ENCODE measurements at places on chromosomes 6 and 20.

DNA sequence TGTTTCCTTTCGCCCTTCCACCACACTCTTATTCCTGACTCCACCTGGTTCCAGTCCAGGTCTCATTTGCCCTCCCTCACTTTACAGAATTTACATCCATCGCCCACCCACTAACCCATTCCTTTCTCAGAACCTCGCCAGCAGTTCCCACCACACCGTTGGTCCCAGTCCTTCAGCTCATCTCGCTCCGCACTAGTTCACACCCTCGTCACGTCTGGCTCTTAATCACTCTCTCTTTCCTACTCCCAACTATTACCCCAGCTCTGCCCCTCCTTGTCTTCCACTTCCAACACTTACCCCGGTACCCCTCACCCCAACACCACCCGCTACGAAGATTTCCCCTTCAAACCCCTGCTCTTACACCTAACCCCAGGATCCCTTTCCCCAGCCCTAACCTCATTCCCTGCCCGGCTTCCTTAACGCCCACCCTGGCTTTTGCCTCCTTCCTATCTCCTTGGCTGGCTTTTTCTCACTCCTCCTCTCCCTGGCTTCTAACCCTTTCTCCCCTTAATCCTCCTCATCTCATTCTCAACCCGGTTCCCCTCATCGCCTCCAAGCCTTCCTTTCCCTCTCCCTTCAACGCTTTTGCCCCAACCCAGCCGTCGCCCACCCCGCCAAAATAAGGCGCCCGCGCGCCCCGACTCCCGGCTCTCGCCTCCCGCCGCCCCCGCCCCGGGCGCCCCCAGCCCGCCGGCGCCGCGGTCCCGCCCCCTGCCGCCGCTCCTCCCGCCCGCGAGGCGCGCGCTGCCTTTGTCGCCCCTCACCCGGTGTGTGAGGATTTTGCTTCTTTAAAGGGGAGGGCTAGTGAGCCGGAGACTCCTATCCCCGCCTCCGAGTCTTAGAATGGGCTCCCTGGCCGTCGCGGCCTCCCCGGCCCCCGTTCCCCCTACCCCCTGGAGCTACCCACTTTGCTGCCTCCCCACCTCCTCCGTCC lies 542 bp downstream of the USP49 start:
- DNase-seq: peak; percentile 22

GRCh38 chr20:12882832-12883506 lies 125.8 kb upstream of the SPTLC3 start:
- DNase-seq: no peak

- no peak for DNase-seq
Measured at GRCh38 chr6:33481192-33481591, 26.8 kb downstream of the ZBTB9 start.

DNA sequence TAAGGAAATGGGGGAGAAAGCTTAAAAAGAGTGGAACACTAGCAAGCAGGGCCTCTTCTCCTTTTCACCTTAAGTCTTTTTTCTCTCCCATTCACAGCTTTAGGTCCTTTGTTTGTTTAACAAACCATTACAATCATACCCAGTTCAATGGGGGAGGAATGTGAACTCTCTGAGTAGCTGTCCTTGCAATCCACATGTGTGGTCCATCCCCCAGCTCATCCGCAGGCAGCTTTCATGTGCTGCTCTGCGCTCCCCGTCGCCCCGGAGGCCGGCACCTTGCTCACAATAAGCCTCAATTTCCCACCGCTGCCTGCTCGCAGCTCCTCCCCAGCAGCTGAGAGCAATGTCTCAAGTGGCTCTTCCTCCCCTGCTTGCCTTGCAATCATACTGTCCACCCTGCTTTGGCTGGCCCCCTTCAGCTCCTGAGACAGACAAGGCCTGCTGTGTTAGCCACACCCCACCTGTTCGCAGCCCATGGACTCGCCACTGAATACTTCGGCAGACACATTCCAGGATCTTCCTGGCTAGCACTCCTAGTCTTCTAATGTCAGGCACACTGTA lies 49.1 kb downstream of the PLAGL1 start:
- no peak for DNase-seq

- no peak for DNase-seq
Measured at GRCh38 chr20:1474817-1475603, 8.4 kb upstream of the NSFL1C start.

GRCh38 chr6:11585426-11586016 lies 48.0 kb downstream of the TMEM170B start:
- no peak for DNase-seq

- DNase-seq: no peak
Measured at GRCh38 chr20:615514-615913, 5.4 kb upstream of the TCF15 start.

DNA sequence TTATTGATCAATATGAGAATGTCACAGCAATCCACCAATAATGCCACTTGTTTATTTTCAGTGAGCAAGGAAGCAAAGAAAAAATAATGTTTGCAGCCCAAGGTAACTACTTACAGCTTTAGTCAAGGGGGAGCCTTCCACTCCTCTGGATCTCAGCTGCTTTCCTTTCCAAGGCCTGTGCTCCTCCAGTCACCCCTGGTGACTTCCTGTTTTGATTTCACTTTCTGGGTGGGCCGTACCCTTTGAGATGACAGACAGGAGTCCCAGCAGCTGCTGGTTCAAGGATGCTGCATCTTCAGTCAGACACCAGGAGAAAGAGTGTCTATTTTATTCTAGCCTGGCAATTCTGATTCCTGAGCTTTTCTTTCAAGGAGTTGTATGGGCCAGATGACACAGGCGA lies 5.6 kb upstream of the VNN2 start:
- DNase-seq: peak; percentile 24

DNA sequence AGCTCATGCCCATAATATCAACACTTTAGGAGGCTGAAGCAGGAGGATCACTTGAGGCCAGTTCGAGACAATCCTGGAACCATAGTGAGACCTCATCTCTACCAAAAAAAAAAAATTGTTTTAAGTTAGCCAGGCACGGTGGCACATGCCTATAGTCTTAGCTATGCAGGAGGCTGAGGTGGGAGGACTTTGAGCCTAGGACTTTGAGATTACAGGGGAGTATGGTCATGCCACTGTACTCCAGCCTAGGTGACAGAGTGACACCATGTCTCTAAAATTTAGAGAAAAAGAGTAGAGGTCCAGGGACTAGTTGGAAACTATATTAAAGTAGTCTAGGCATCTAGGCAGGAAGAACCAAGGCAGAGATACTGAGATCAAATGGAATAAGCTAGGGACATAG lies 121.6 kb downstream of the SLC16A10 start:
- no peak for DNase-seq

DNA sequence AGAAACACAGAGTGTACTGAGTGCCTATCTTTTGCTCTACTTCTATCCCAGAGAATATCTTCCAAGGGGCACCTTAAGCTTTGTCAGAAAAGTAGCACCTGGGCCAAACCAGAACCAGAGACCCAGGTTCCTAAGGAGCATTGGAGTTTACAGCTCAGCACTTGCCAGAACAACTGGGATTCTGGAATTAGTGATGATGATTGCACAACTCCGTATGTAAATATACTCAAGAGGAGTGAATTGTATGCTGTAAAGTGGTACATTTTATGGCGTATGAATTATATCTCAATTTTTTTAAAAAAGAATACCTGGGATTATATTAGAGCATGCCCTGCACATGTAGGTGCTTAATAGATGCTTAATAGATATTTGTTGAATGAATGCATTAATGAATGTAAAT lies 36.2 kb upstream of the EPB41L1 start:
- DNase-seq: no peak

DNA sequence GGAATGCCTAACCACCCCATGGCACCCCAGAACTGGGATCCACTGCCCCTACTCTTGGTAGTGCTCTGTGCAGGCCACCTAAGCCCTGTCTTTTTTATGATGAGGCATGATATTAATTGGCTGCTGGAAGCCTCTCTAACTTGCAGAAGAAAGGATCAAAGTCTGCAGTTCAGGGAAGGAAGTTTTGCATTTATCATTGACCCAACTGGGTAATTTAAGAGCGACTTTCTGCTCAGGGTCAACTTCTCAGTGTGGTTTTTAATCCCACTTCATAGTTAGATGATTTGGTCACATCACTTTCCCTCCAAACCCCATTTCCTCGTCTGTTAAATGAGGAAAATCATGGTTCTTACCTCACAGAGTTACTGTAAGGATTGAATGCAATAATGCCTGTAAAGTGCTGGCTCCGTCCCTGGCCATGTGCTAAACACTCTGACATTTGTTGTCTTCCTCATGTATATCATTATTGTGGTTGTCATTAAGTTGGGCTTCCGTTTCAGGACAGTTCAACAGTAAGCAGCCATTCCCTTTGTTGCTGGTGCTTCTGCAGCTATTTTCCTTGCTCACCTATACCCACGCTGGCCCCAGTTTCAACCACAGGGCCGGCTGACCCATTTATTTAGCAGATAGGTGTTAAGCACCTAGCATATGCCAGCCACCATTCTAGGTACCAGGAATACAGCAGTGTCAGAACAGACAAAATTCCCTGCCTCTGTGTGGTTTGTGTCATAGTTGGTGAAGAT lies 14.2 kb downstream of the E2F3 start:
- DNase-seq: no peak

GRCh38 chr6:47363736-47364135 lies 54.0 kb upstream of the TNFRSF21 start:
- no peak for DNase-seq

DNA sequence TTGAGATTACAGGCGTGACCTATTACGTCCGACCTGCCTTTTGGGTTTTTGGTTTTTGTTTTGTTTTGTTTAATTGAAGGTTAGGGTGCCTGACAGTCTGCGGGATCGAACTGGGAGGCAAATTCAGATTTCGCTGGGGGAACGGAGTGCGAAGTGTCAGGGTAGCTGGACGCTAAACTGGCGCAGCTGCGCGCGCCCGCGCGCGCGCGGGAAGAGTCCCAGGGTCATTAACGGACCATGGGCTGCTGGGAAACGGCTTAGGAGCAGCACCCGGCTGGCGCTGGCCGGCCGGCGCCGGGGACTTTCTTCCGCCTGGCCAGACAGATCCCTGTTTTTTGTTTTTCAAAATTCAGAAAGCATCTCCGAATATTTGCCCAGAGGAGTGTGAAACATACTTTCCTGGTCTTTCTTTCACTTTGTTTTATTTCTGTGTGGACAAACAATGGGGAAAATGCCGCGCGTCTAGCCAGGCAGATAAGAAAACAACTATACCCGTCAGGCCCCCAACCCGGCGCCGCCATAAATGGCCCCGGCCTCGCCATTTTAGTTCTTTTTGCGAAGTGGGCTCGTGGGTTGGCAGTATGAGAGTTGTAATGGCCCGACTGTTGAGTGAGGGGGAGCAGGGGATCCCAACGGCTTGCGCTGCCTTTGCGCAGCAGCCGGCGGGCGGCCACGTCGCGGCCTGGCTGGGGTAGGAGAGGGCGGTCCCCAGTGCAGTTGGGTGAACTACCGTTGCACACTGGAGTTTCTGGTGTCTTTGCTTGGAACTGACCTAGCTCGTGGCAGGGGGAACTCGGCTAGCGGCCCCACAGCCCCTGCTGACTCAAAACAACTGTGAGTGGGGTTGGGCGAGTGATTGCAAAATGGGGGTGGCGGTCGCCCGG lies 7.1 kb downstream of the HSPA1B start:
- DNase-seq: peak; percentile 74

GRCh38 chr20:5722927-5723326 lies 27.3 kb upstream of the SHLD1 start:
- no peak for DNase-seq

- DNase-seq: no peak
Measured at GRCh38 chr20:12936020-12936419, 72.8 kb upstream of the SPTLC3 start.

- no peak for DNase-seq
Measured at GRCh38 chr6:151379933-151380847, 11.2 kb downstream of the ZBTB2 start.

DNA sequence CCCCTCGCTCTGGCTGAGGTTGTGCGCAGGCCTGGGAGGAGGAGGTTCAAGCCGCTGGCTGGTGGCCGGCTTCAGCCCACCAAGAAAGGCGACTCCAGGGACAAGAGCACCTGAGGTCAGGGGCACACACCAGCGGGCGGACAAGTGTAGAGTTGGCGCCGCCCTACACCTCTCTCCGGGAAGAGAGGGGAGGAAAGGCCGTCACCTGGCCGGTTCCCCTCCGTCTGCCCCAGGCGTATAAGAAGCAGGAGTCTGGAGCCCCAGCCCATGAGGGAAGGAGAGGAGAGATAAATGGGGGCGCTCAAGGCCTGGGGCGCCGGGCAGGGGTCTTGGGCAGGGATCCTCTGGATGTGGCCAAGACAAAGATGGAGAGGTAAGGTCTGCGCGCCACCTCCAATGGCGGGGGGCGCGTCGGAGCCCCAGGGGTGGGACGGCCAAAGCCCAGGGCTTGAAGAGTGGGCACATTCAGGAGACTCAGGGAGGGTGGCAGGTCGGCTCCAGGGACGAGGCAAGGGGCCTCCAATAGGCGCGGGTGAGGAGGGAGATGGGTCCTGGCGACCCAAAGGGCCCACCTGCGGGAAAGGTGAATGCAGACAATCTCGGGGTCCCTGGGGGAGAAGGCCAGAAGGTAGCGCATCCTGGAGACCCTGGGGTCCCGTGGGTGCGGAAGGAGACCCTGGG lies 826 bp downstream of the RIMS4 start:
- no peak for DNase-seq

Measured in stimulated activated CD4-positive, alpha-beta T cell treated with anti-CD3 and anti-CD28 coated beads, Interleukin-15, amount 100 ng/mL, for 48 hours (primary cell).